ENCODE measurements at places on chromosomes 7 and 10.

- DNase-seq = no peak
Observed at GRCh38 chr7:89029864-89030263, 234.3 kb upstream of the TEX47 start.

- DNase-seq = no peak
Observed at GRCh38 chr10:97406064-97406463, 4.9 kb upstream of the RRP12 start.

DNA sequence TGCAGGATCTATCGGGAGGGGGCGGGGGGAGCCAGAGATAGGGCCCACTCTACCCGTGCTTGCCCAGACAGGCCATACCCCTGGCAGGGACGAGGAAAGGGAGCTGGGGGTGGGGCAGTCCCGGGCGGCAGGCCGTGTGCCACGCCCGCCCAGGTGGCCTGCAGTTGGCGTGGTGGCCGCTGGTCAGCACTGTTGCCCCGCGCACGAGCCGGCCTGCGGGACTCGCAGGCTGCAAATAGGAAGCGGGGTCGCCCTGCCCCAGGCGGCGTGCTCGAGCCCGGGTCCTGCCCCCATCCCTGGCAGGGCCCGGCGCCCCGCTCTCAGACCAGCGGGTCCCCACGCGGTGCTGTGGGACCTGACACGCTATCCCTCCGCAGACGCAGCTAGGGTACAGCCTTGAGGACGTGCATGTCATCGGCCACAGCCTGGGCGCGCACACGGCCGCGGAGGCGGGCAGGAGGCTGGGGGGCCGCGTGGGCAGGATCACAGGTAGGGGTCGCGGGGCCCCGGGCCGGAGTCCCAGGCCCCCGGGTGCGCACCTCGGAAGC, 6.7 kb downstream of the PNLIPRP2 start:
- DNase-seq = no peak

DNA sequence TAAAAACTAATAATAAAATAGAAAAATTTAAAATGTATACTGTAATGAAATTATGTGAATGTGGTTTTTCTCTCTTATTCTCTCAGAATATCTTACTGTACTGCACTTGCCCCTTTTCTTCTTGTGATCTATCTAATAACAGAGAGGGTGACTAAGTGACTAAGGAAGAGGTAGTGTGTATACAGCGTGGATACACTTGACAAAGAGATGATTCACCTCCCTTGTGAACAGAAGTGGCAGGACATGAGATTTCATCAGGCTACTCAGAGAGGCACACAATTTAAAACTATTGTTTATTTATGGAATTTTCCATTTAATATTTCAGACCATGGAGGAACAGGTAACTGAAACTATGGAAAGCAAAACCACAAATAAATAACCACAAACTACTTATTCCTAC, 806.6 kb upstream of the GHITM start:
- DNase-seq = no peak

DNA sequence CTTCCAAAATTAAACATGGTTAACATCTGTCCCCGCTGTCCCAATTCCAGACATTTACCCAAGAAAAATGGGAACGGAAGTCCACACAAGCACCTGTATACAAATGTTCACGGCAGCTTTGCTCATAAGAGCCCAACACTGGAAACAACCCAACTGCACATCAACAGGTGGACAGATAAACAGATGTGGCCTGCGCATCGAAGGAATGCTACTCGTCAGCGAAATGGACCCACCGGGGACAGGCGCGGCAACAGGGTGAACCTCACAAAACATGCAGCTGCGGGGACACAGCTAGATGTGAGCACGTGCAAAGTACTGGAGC, 20.9 kb downstream of the GPR146 start:
- no peak for DNase-seq

- no peak for DNase-seq
Observed at GRCh38 chr10:57689596-57690297, 577.9 kb downstream of the IPMK start.

DNA sequence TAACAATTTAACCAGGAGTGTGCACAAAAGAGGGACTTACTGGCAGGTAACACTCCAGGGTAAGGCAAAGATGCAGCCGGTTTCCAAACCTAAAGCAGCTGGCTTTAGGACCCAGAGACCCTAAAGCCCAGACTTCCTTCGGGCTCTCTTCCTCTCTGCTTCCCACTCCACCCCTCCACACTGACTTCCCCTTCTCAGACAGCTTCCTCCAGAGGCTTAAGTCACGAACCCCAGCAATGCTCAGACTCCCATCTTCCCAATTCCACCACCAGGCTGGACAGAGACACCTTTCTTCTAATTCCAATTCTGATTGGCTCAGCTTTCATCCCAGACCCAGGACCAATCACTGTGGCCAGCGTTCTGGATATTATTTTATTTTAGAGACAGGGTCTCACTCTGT, 24.8 kb downstream of the STYXL1 start:
- DNase-seq = no peak

DNA sequence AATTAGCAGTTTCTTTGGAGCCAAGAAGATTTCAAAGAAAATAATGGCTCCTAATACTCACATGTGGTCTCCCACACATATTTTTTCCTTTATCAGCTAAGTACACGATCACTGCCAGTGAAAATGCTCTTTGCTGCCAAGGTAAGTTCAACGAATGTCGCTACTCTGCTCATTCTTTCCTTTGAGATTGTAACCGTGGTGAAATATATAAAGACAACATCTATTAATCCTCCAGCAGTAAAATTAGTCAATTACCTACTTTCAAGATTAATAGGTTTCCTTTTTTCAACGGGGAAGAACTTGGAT, 672.2 kb downstream of the GATA3 start:
- no peak for DNase-seq

GRCh38 chr10:61618388-61618961, 44.3 kb upstream of the CABCOCO1 start:
- no peak for DNase-seq

DNA sequence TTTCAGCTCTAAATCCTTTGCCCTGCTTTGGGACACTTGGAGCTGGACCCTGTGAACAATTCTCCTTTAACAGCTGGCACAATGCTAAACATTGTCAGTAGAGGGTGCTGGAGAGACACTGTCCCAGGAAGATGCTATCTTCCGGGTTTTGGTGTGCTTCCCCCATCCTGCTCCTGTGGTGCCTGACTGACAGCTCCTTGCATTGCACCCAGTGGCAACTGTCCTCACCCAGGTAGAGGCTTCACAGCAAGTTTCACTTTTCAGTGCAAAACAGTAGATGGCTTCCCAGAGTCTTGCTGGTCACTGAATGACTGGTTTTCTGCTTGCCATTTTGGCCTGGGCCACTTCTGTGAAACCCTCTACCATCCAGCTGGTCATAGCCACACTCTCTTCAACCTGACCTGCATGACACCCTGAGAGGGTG, 77.3 kb downstream of the CDC14C start:
- peak; percentile 8 for DNase-seq

GRCh38 chr7:50657912-50658311, 92.7 kb upstream of the DDC start:
- DNase-seq = no peak

DNA sequence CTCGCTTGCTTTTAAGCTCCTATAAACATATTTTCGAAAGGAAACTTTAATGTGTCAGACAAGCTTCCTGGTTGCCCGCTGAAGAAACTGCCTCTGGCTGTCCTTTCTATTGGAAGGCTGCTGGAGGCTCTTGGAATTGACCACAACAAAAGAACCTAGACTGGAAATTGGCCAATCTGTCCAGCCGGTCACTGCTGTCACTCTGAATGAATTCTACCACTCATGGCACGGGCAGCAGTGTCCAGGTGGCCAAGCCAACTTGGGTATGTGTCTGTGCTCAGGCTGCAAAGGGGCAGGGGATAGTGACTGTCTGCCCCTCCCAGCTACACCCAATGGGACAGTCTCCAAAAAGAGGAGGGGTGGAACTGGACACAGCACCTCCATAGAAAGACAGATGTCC, 57.6 kb downstream of the CDH23 start:
- no peak for DNase-seq

DNA sequence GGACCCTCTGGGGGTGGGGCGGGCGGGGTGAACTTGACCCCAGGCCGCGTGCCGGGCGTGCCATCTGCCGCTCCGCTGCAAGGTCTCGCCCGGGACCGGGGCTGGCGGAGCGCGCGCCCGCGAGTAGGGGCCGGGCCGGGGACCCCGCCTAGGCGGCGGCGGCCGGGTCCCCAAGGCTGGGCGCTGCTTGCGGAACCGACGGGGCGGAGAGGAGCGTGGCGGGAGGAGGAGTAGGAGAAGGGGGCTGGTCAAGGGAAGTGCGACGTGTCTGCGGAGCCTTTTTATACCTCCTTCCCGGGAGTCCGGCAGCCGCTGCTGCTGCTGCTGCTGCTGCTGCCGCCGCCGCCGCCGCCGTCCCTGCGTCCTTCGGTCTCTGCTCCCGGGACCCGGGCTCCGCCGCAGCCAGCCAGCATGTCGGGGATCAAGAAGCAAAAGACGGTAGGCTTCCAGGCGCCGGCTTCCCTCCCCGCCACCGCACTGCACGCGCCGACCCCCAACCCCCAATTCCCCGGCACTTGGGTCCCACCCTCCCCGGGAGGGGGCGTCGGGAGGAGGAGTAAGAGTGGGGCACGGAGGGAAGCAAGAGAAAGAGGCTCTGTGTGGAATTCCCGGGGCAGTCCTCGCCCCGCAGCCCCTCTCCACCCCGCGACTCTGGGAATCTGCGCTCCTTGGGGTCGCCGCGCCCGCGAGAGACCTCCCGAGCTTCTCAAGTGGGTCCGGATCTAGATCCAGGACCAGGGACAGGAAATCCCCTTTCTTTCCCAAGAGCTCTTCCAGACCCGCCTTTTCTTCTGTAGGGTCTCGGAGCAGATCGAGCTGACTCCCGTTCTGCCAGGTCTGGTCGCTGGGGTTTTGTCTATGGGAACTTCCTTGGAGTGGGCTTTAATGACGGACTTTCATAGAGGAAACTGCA, at the start of gene PAPSS2:
TSS of gene PAPSS2 (plus strand) at position 308 of the 913 bp plus-strand sequence. CDS start at position 412, 104 bp downstream.
- no peak for DNase-seq

DNA sequence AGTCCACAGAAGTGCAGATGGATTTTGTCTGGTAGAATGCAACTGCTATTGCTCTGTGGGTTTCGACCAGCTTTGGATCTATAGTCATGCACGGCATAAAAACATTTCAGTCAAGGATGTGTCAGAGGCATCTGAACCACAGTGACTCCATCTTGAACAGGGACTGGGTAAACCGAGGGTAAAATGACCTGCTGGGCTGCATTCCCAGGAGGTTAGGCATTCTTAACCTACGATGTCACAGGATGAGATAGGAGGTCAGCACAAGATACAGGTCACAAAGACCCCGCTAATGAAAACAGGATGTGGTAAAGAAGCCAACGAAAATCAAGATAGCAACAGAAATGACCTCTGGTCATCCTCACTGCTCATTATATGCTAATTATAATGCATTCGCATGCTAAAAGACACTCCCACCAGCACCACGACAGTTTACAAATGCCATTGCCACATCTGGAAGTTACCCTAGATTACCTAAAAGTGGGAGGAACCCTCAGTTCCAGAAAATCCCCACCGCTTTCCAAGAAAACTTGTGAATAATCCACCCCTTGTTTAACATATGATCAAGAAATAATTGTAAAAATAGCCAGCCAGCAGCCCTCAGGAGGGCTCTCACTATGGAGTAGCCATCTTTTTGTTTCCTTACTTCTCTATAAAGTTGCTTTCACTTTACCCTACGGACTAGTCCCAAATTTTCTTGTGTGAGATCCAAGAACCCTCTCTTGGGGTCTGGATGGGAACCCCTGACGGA, 50.7 kb upstream of the CPXM2 start:
- DNase-seq = no peak

DNA sequence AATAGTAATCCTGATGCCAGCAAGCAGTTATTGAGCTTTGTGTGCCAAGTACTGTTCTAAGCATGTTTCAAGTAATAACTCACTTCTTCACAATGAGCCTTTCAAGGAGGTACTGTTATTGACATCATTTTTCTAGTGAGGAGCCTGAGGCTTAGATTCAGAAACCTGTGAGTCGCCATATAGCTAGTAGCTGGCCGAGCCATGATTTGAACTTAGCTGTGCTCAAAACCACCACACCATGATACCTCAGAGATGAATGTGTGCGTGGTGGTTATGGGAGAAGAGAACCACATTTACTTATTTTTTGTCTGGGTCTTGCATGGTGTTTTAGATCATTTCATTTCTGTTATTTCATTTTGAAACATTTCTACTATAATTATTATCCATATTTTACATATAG, 578.9 kb downstream of the AUTS2 start:
- DNase-seq = no peak

DNA sequence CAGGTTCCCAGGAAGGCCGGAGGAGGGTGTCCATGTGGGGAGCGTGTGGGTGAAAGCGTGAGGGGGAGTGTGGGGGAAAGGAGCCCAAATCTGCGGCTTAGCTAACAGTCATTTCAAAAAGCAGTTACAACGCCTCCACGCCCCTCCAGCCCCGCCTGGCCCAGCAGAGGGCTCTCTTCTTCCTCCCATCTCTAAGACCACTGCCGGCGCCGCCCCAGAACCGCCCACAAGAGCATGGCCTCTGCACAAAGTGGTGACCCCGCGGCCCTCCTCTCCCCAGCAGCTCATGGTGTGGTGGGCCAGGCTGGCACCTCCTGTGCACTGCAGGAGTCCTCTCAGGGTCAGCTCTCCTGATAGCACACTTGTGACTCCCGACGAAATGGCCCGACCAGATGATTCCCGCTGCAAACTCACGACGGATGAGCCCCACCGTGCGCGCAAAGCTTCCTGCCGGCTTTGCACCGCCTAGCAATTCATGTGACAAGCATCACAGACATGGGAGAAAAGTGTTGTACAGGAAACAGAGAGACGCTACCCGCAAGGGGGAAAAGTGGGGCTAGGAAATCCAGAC, 12.4 kb upstream of the HUS1 start:
- DNase-seq = peak; percentile 84

- DNase-seq = no peak
Observed at GRCh38 chr10:131500892-131501291, 189.4 kb upstream of the TCERG1L start.

DNA sequence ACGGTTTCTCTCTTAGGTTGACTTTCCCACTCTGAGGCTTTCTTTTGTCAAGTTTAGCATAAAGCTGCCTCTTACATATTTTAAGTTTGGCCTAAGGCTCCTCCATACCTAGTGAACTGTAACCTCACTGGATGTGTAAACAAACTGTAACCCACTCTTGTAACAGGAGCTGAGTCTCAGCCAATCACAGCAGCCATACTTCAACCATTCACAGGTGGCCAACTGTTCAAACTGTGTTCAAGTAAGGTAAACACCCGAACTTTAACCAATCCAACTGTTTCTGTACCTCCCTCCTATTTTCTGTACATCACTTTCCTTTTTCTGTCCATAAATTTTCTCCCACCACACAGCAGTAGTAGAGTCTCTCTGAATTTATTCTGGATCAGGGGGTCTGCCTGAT, 7.7 kb upstream of the NRBF2 start:
- DNase-seq = no peak

- DNase-seq = no peak
Observed at GRCh38 chr10:45423976-45424499, 50.0 kb downstream of the ALOX5 start.

GRCh38 chr7:46198701-46199100, 277.6 kb upstream of the IGFBP3 start:
- DNase-seq = no peak

DNA sequence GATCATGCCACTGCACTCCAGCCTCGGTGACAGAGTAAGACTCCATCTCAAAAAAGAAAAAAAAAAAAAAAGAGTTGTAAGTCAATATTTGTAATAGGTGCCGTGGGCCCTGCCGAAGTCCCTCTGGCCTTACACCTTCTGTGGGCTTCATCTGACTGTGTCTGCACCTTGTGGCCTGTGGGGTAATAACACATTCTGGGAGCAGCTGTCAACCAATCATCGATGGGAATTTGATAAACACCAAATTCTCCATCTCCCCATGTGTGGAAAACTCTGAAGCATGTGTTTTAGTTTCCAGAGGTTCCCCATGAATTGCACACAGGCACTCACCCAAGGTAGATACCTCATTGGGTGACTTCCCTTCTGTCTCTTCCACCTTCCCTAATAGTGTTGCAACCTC, 10.8 kb downstream of the ZNF394 start:
- DNase-seq = no peak
